Activated naive CD4-positive, alpha-beta T cell treated with Interleukin-2 at 50 U/mL for 16 hours (primary cell): ENCODE measurements at places on chromosomes 13 and 19.

- DNase-seq: no peak
Observed at GRCh38 chr13:43335764-43336163, 312.4 kb downstream of the DNAJC15 start.

DNA sequence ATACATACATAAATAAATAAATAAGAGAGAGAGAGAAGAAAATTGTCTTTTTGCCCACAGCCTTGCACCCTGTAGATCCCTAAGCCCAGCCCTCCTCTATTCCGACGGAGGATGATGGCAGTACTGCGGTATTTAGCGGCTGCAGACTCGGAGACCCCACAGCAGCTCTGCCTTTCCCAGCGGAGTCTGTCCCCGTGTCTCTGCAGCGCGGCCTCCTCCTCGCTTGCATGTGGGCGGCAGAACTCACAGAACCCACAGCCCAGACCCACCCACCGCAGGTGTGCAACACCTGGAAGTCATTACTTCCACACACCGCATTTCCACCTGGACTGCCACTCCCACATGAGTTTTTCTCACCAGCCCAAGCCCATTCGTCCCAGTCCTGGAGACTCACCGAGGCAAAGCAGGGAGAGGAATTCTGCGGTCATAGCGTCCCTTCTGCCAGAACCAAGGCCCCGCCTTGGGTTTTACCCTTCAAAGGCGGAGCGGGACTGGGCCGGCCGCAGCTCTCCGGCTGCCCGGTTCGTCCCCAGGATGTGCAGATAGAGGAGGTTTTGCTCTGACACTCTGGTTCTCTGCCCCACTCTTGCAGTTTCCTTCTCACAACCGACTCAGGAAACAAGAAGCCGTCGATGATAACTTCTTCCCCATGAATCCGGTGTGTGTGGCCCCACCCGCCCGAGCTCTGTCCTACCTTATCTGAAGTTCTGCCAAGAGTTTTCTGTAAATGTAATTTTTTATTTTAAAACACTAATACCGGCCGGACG is at the start of gene VSTM1:
TSS of gene VSTM1 (minus strand) at position 548 of the 767 bp plus-strand sequence. CDS start at position 428, 120 bp downstream.
- no peak for DNase-seq

DNA sequence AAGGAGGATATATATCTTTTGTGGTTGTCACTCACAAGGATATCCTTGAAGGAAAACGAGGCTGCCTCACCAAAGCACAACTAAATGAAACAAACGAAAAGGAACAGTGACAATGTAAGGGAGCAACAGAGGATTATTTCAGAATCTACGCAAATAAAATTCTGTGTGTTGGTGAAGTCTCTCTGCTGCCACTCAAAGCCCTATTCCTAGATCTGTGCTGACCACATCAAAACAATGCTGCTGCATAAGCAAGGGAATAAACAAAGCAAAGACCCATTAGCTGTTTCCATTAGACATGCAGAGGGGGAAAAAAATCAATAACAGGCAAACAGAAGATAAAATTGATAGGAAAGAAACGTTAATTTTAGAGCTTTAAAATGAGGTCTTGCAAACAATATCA is 204.4 kb downstream of the MZT1 start:
- DNase-seq: no peak

- no peak for DNase-seq
Observed at GRCh38 chr13:33153421-33154404, 131.8 kb downstream of the STARD13 start.

DNA sequence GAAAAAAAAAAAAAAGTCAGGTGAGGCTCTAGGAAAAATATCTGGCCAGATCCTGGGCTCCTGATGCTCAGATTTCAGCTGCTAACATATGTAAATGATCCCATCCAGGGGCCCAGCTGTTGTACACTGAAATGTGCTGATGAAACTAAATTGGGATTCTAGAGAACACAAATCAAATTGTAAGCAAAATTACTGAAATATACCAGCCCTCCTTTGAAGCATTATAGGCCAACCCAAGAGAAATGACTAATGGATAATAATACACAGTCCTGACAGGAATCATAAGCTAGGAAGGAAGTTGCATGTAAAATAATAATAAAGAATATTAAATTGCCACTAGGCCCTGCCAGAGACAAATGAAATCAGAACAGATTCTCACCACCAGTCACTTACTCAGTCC is 17.8 kb downstream of the KCTD12 start:
- DNase-seq: no peak

GRCh38 chr13:50226515-50227155 is 211.4 kb downstream of the KCNRG start:
- DNase-seq: no peak

- DNase-seq: no peak
Observed at GRCh38 chr13:23212671-23213070, 31.9 kb downstream of the SGCG start.

- no peak for DNase-seq
Observed at GRCh38 chr13:106233134-106233735, 302.2 kb downstream of the EFNB2 start.

DNA sequence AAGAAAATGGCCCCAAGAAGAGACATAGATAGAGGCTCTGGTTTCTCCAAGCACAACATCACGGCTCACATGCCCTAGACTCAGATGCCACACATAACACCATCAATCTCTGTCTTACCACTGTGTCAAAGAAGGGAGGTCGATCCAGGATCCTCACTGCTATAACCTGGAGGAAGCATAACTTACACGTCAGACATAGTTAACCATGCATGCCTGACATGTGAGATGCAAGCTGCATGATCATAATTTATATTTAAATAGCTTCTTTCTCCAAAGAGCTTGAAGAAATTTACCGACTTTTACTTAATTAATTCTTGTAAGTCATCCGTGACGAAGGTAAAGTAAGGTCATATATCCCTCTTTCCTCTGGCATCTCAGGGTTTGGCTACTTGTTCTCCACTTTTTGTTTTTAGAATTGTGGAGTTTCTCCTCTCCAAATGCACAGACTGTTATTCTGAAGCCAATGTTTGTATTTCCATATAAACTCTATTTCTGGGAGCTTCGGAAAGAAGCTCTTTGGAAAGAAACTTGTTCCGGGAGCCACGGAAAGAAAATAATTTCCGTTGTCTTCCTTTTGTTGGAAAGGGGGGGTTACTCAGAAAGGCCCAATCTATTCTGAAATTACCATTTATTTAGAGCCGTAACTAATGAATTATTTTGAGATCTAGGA is 205.6 kb downstream of the LHFPL6 start:
- no peak for DNase-seq

DNA sequence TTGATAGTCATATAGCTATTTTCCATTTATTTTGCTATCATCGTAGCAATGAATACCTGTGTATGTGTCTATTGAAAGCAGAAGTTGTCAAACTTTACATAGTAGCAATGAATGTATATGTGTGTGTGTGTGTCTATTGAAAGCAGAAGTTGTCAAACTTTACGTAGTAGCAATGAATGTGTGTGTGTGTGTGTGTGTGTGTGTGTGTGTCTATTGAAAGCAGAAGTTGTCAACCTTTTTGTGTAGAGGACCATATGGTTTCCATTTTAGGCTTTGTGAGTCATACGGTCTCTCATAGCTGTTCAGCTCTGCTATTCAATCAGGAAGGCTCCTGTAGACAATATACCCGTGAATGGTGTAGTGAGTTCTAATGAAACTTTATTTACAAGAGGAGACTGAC is 20.8 kb downstream of the NLRP4 start:
- no peak for DNase-seq

DNA sequence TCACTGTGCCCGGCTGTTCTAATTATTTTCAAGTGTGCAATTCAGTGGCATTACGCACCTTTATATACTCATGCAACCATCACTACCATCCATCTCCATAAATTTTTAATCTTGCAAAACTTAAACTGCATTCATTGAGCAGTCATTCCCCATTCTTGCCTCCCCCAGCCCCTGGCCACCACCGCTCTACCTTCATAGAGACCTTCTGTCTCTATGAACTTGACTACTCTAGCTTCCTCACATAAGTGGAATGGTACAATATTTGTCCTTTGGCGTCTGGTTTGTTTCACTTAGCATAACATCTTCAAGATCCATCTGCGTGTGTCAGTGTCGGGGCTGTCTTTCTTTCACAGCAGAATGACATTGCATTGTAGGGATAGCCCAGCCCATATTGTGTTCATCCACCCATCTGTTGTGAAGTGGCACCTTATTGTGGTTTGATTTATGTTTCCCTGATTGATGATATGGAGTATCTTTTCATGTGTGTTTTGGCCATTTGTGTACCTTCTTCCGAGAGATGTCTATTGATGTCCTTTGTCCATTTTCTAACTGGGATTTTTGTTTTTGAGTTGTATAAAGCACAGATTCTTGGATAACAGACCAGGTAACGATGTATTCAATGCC is 64.8 kb upstream of the FLT1 start:
- DNase-seq: no peak

DNA sequence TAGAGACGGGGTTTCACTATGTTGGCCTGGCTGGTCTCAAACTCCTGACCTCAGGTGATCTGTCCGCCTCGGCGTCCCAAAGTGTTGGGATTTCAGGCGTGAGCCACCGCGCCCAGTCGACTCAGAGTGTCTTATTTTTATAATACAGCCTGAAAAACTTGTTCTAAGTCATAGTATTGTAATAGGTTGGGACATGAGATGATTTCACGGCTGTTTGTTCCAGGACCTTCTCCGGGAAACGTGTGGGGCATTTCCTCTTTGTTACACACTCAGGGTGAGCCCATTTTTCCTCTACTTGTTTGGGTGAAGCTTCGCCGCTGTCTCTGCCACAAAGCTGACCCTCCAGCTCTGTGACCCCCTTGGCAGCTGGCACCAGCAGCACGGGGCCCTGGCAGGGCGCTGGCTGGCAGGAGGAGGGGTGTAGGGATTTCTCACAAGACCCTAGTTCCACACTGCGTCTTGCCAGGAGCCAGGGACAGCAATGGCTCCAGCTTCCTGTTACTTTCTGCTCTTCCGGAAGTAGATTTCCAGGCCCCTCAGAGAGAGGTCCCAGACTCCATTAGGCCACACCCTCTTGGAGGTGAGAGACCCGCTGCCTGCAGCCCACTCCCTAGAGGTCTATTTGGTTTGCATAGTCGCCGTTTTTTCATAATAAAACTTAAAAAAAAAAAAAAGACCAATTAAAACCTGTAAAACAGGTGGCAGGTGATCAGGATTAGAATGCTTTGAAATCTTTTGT is 15.6 kb downstream of the FGF21 start:
- DNase-seq: no peak

- no peak for DNase-seq
Observed at GRCh38 chr19:16944626-16945363, 56.0 kb downstream of the F2RL3 start.

- DNase-seq: no peak
Observed at GRCh38 chr13:76600081-76600480, 286.1 kb downstream of the KCTD12 start.

DNA sequence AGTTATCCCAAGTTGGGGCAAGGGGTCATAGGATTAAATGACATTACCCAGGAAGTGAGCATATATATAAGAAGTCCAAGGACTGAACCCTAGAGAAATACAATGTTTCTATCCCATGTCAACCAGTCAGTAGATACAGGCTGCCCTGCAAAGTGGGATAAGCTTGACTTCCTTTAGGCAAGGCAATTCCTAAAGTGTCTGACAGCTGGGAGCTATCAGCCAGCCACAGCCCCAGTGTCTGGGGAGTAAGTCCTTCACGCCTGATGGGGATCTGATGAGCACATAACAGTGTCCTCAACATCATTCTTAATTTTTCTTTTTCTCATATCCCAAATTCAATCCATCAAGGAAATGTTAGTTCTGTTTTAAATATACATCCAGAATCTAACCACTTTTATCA is 54.1 kb downstream of the DNAJC15 start:
- DNase-seq: no peak

GRCh38 chr13:37360556-37360955 is 238.0 kb downstream of the POSTN start:
- DNase-seq: no peak

GRCh38 chr19:7152568-7152967 is 83.1 kb downstream of the ZNF557 start:
- no peak for DNase-seq

DNA sequence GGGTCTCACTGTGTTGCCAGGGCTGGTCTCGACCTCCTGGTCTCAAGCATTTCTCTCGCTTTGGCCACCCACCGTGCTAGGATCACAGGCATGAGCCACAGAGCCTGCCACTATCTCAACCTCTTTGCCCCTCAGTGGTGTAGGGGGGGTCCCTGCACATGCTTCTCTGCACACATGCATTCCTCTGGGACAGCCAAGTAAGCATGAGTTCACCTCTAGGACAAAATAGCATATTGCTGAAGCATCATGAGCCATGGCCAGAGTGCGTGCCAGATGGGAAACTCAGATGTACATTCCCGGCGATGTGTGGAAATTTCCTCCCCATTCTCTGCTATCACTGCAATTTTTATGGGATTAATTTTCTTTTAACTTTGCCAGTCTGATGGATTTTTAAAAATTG is 23.1 kb downstream of the CHAF1A start:
- no peak for DNase-seq

DNA sequence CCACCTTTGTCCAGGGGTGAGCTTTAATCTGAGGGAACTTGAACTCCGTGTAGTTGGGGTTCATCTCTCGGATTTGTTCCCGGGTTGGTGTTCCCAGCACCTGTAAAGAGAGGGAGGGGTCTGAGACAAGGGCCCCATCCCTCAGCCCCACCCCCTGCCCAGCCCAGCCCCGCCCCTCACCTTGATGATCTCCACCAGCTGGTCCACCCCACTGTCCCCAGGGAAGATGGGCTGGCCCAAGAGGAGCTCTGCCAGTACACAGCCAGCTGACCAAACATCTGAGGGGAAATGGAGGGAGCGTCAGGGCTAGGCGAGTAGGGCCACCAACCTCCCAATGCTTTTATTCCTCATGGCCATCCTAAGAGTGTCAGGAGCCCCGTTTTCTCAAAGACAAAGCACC is 9.3 kb downstream of the GSK3A start:
- no peak for DNase-seq

DNA sequence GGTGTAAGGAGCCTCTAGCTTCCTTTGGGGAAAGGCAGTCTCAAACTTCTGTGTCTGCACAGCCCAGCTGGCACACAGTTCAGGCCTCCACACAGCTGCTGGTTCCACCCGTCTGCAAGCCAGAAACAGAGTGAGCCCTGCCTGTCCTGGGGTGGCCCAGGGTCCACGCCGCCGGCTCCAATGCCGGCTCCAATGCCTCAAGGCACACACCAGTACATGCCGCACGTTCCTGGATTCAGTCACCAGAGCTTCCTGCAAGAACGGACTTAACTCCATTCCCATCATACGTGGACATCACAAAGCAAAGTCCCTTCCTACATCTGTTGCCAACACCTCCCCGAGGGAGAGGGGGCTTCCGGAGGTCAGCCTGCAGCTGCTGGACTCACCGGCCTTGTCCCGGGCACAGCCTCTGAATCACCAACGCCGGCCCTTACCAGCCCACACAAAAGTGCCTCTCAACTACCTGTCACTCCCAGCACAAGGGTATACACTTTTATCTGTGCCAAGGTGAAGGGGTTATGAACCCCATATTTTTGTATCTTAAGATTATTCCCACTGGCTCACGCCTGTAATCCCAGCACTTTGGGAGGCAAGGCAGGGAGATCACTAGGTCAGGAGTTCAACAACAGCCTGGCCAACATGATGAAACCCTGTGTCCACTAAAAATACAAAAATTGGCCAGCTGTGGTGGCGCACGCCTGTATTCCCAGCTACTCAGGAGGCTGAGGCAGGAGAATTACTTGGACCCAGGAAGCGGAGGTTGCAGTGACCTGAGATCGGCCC is 8.5 kb downstream of the SH3GL1 start:
- DNase-seq: no peak
